ENCODE measurements at places on chromosomes 7 and 10.
A peak's percentile ranks its signal among the peaks of the same experiment; 100 is the strongest.

- no peak for DNase-seq
These were observed 210.8 kb downstream of the DNAJB6 start for GRCh38 chr7:157547611-157548010.

GRCh38 chr7:127817466-127817865 lies 165.5 kb downstream of the SND1 start:
- DNase-seq: no peak

GRCh38 chr7:87505557-87506245 lies 30.2 kb upstream of the ABCB4 start:
- DNase-seq: no peak

DNA sequence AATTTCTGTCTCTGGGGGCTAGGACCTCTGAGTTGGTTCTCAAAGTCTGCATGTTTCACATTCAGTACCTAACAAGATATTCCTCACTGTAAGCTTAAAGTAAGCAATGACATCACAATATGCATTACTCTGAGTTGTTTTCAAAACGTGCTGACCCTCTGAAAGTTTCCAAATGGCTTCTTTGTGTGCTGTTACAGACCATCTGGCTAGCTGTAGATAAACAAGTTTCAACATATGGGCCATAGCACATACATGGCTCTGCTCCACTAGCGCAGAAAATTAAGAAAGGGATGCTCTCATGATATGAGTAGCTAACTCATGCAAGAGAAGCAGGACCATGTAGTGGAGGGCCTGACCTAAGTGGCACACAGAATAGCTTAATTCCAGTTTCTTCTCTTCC lies 119.0 kb downstream of the HTR7 start:
- DNase-seq: no peak

- no peak for DNase-seq
These were observed 395.1 kb upstream of the GALNT17 start for GRCh38 chr7:70736715-70737460.

- DNase-seq: peak; percentile 26
These were observed 2.4 kb downstream of the TLL2 start for GRCh38 chr10:96511044-96511945.

DNA sequence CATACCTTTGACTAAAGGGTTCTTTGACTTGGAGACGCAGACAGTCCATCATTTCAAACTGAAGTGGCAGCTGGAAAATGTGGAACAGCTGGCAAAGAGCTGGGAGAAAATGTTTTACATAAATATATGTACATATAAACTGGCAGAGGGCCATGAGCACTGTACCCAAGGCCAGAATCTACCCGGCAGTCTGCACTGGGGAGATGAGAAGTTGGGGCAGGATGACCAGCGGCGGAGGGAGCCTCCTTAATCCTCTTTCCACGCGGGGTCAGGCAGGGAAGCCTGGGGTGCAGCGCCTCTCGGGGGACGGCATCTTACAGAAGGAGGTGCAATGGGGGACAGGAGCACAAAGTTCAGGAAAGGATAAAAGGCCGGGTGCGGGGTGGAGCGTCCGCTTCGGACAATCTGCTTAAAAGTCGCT lies 1.3 kb downstream of the GLI3 start:
- DNase-seq: no peak

DNA sequence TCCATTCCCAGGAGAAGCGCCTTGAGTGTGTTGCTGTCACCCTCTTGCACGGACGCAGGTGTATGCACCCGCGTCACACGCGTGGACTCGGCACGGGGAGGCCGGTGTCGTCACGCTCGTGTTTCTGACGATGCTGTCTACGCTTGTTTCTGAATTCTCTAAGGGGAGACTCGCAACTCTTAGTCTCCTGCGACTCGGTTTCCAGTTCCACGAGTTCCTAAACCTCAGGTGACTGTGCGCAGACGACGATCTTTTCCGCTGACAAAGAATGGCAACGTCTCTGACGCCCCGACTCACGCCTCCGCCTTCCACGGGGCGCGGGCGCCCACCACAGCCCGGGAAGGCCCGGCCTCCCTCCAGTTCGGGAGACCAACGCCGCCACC lies 579 bp downstream of the IDI1 start:
- DNase-seq: peak; percentile 49

DNA sequence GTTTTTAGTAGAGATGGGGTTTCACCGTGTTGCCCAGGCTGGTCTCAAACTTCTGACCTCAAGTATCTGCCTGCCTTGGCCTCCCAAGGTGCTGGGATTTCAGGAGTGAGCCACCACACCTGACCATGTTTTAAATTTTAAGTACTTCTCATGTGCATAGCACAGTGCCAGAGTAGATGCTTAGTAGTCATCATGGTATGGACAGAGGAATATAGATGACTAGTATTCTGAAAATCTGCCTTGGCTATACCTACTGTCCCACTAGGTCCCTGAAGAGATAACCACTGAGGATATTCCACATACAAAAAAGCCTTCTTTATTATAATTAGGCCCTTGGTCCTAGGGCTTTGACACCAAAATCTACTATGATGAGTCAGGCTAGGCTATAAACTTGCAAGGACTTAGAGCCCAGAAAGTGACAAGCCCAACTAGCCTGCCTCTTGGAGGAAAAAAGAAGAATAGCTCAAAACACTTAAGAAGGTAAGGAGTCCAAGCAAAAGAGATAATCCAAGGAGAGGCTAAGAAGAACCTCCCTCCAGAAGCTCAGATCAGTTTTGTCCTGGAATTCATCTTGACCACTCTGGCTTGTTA lies 34.0 kb downstream of the LUC7L2 start:
- no peak for DNase-seq
